CD14-positive monocyte (primary cell): ENCODE measurements at places on chromosomes 6 and 20. TPM values are rescaled to one million over a fixed set of nuclear protein-coding genes. Genes with fewer than 3 reads are reported as not detected.

The GSTA2 gene
- not detected for polyA plus RNA-seq

The GPR63 gene
- 0.07 TPM for polyA plus RNA-seq

The ANGPT4 gene
- 0.07 and 0.08 TPM in 2 replicates for polyA plus RNA-seq

The TTLL9 gene
- polyA plus RNA-seq, result not detected

The HSPA12B gene
- polyA plus RNA-seq, result not detected in 2 replicates

The EMILIN3 gene
- polyA plus RNA-seq, result not detected in 2 replicates

The MUC22 gene
- polyA plus RNA-seq, result not detected

The C6orf62 gene
- 55.4 TPM for polyA plus RNA-seq

The DLK2 gene
- polyA plus RNA-seq, result not detected

The CST5 gene
- not detected for polyA plus RNA-seq

The CCM2L gene
- not detected for polyA plus RNA-seq

The CCNC gene
- 41.9 TPM for polyA plus RNA-seq

The UBE2C gene
- polyA plus RNA-seq, result not detected

The ZSCAN23 gene
- not detected for polyA plus RNA-seq

The COL12A1 gene
- not detected in 2 replicates for polyA plus RNA-seq

The SAMD3 gene
- not detected in 2 replicates for polyA plus RNA-seq

The CST7 gene
- polyA plus RNA-seq, result 3.2 TPM

The PSORS1C2 gene
- polyA plus RNA-seq, result not detected

The PRRT1 gene
- not detected for polyA plus RNA-seq

The TREM2 gene
- polyA plus RNA-seq, result 0.54 TPM

The APMAP gene
- polyA plus RNA-seq, result 74.0 TPM

The MACROD2 gene
- 0.23 TPM in 1 of 2 replicates, not detected in the other for polyA plus RNA-seq

The HNF4A gene
- not detected for polyA plus RNA-seq

The KIF16B gene
- 1.5 and 2.9 TPM in 2 replicates for polyA plus RNA-seq
